Mucosa of gallbladder (tissue), 1 donor: ENCODE measurements at places on chromosomes 5 and 9.

- DNase-seq = no peak
Observed at GRCh38 chr9:117796681-117797080, 92.5 kb downstream of the TLR4 start.

DNA sequence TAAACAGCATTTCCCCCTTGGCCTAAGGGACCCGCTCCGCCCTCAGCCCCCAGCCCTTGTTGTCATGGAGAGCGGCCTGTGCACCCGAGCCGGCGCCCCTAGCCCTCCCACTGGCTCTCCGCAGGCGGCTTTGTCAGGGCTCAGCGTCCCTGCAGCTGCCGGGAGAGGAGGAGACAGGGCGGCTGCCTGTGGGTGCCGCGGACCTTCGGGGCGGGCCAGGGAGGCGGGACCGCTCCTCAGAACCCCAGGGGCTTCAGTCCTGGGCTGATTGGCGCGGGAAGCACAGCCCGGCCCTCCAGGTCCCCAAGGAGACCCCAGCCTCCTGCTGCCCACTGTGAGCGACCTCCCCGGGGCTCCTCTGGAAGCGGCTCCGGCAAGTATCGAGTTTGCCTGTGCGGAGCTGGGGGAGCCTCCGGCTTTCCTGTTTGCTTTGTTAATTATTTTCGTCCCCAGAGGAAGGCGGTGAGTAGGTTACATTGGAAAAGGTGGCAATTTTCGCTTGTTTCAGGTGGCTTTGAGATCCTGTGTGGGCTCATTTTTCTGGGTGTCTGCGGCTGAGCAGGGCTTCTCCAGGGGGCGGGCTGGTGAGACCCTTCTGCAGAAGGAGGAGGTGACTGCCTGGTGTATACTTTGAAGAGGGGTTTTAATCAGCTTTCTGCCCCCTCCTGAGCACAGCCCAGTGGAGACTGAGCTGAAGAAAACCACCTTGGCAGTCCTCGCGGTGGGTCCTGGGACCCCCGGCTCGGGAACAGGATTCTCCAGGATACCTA, at the start of gene FGD3:
FGD3 (plus strand) TSS at position 256 of the 770 bp plus-strand sequence. CDS start 28,734 bp downstream, outside the sequence.
- no peak for DNase-seq

- no peak for DNase-seq
Observed at GRCh38 chr5:40560474-40561110, 119.1 kb upstream of the PTGER4 start.

- no peak for DNase-seq
Observed at GRCh38 chr9:1490341-1491232, 440.4 kb downstream of the DMRT2 start.

- DNase-seq = no peak
Observed at GRCh38 chr9:124770359-124771020, 621 bp downstream of the NR6A1 start.

GRCh38 chr5:132462333-132462732, 28.2 kb downstream of the IRF1 start:
- DNase-seq = no peak

GRCh38 chr5:33824516-33825195, 67.1 kb downstream of the ADAMTS12 start:
- DNase-seq = peak; percentile 11

- DNase-seq = no peak
Observed at GRCh38 chr5:113809626-113810025, 296.1 kb downstream of the YTHDC2 start.

DNA sequence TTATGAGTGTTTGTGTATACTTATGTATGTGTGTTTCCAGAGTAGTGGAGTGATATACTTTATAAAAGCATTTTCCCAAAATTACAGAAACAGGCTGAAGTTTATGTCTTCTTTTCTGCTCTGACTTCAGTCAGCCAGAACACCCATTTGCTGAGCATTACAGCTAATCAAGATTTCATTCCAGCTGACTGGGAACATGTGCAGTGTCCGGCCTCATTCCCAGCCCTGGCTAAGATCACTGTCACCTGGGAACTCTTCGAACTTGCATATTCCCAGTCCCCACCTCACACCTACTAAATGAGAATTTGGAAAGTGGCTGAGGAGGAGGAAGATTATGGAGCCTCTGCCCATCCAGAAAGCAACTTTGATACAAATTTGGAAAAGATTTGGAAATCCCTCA, 90.8 kb upstream of the PRRC1 start:
- DNase-seq = no peak

DNA sequence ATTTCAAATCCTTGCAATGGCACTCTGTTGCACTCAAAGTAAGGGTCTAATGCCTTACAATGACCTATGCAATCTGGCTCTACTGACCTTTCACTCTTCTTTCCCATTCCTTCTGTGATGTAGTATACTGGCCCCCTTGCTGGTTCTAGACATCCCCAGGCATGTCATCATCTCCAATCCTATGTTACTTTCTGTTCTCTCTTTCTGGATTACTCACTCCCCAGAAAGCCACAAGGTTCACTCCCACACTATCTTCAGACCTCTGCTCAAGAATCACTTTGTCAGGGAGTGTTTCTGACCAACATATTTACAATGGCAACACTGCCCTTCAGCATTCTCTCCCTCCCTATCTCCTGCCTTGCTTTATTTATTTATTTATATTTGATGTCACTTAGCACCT, 802.2 kb upstream of the WWC1 start:
- no peak for DNase-seq

- no peak for DNase-seq
Observed at GRCh38 chr9:136149853-136150252, 31.2 kb upstream of the TMEM250 start.

DNA sequence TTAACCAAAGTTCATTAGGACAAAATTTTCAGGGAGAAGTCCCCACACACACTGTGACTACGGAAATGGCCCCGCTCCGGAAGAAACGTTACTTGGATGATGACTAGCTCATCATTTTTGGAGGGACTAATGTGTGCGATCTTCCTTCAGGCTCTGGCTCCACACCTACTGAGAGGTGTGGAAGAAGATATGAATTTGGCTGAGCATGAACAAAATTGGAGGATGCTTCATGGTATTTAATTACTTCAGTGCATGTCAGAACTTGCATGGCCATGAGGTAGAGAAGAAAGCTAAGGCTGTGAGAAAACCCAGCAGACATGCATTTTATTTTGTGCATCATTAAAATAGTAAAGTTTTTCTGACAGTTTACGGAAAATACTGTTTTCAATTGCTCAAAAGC, 202.1 kb upstream of the TLE4 start:
- no peak for DNase-seq

DNA sequence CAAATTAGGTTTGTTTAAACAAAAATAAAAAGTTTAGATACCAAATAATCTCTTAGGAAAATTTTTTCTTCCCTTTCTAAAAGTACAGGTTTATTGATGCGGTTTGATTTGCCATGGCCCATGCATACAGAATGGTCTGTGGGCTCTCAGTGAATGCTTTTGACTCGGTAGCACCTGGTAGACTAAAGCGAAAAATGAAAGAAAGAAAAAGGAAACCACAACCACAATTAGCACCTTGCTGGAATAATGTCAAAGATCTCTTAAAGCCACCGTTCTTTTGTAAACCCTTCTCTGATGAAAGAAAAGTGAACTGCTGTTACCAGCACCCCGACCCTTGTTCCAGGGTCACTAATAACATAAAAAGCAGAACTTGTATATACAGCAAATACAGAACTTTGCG, 157.9 kb downstream of the NFIB start:
- no peak for DNase-seq

DNA sequence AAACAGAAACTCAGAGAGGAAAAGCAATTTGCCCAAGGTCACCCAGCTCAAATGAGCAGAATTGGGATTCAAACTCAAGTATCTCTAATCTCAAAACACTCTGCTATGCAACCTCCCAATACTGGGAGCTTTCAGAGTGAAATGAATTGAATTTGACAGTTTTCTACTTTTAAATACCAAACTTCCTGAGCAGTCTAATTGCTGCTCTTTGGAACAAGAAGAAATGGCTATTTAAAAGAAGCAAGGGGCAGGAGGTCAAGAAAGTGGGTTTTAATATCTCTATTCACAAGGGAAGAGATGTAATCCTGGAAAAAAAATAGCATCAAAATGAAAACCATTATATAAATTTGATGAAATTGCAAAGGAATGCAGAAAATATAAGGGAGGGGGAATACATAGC, 142.6 kb downstream of the INSYN2B start:
- DNase-seq = no peak

- DNase-seq = peak; percentile 69
Observed at GRCh38 chr5:58499941-58500340, 8.7 kb downstream of the GAPT start.

- DNase-seq = no peak
Observed at GRCh38 chr9:89352874-89353649, 34.8 kb downstream of the SECISBP2 start.

DNA sequence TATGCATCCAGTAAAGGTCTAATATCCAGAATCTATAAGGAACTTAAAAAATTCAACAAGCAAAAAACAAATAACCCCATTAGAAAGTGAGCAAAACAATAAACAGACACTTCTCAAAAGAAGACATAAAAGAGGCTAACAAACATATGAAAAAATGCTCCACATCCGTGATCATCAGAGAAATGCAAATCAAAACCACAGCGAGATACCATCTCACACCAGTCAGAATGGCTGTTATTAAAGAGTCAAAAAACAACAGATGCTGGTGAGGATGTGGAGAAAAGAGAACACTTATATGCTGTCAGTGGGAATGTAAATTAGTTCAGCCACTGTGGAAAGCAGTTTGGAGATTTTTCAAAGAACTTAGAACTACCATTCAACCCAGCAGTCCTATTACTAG, 86.1 kb downstream of the WWC1 start:
- no peak for DNase-seq

DNA sequence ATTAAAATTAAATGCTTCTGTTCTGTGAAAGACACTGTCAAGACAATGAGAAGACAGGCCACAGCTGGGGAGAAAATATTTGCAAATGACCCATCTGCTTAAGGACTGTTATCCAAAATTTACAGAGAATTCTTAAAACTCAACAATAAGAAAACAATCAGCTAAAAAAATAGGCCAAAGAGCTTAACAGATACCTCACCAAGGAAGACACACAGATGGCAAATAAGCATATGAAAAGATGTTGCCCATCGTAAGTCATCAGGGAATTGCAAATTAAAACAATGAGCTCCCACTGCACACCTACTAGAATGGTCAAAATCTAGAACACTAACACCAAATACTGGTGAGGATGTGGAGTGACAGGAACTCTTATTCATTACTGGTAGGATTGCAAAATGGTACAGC, 10.3 kb downstream of the WNK2 start:
- no peak for DNase-seq

DNA sequence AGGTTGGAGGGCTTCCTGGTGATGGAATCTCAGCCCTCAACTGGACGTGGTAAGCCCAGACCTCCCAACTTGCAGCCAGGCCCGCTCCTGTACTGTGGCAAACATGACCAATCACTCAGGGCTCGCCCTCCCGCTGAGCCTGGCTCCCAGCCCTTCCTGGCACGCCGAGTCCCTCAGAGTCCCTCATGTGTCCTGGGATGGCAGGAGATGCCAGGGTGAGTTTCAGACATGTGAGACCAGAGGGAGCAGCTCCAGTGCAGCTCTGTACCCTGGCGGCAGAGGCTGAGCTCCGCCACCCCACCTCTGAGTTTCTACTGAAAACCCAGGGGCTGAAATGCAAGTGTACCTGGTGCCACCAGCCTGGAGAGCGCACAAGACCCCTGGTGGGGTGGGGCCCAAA, 42.0 kb upstream of the RXRA start:
- peak; percentile 67 for DNase-seq

GRCh38 chr5:102313912-102314311, 17.8 kb upstream of the SLCO4C1 start:
- DNase-seq = no peak

DNA sequence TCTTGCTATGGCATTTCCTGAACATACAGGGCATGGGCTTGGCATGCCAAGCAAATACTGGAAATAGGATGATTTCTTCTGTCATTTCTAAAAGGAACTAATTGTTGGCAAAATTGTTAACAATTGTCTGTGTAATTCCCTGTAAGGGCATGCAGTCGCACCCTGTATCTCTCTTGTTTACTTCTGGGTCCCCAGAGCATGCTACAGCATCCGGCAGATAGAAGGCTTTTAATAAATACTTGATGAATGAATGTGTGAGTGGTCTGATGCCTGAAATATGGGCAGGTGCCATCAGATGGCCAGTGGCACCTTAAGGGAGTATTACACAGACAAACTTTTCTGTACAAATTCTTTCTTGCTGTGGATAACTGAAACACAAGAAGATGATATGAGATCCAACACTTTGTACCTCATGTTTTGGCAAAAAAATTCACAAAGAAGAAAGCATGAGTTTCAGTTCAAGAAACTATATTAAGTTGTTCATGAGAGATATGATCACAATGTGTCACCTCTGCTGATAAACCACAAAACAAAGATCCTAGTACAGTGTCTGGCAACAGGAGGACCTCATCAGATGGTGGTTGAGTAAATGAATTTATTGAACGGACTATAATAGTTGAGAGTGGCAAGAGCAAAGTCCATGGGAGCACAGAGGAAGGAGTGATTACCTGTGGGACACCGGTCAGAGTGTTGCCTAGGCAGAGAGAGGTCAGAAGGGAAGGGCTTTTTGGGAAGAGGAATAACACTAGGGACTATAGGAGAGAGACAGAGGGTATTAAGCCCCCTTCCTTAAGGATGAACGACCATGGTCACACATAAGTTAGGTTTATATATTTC, 194.2 kb downstream of the ATP10B start:
- peak; percentile 63 for DNase-seq

DNA sequence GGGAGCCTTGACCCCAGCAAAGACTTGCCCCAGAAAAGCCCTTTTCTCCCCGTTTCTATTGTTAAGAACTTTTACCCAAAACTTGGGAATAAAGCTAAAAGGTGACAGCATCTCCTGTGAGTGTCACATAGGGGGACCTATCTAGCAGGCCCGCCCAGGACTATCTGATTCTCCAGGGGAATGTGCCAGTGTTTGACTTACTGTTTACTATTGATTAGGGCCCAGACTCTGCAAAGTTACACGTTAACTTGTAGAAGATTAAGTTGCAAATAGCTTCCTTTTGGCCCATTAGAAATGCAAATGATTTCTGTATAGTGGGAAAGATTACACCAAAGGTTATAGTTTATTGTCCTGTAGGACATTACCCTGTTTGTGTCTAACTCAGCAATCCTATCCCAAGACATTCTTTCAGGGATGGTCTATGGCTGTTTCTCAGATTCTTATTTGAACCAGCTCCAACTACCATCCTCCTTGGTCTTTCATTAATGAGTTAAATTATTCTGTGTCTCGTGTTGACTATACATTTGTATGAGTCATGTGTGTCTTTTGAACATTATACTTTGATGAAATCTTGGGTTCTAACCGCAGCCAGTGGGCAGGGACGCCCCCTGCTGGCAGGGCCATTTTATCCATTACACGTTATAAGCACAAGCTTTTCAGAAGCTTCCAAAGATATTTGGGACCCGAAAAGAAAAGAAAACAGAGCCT, 60.7 kb downstream of the HRH2 start:
- peak; percentile 46 for DNase-seq

DNA sequence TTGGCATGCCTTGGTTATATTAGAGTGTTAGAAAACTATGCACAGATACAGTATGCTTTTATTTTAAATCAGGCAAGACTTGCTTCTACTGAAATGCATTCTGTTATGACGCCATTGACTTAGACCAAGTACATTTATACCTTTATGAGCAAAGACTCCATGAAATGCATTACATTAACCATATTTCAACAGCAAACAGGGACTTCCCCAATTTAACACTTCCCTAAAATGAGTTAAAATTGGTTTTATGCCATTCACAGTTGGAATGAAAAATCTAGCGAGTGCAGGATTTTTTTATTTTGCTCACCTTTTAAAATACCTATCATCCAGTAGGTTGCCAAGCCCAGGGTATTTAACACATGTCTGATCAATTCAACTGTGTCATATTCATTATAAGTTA, 272.1 kb upstream of the IZUMO3 start:
- no peak for DNase-seq
